Lung microvascular endothelial cell (primary cell): ENCODE measurements at places on chromosomes 6 and 20. TPM values are rescaled to one million over a fixed set of nuclear protein-coding genes. Genes with fewer than 3 reads are reported as not detected.

DNA sequence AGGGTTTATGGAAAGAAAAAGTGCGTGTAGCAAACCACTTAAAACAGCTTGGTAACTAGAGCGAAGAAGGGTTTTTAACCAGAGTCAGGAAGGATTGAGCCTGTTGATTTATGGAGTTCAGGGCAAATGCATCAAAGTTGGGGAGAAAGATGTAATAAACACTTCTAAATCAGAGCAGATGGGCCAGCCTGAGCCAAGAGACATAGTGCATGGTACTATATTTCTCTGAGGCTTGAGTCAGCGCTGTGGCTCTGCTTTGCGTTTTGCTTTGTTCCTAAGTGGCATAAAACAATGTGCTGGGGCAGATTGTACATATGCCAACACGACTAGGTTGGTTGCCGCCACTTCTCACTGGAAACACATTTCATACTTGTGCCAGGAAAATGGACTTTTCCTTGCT, 111.3 kb downstream of the BCKDHB start:
- no peak for DNase-seq

DNA sequence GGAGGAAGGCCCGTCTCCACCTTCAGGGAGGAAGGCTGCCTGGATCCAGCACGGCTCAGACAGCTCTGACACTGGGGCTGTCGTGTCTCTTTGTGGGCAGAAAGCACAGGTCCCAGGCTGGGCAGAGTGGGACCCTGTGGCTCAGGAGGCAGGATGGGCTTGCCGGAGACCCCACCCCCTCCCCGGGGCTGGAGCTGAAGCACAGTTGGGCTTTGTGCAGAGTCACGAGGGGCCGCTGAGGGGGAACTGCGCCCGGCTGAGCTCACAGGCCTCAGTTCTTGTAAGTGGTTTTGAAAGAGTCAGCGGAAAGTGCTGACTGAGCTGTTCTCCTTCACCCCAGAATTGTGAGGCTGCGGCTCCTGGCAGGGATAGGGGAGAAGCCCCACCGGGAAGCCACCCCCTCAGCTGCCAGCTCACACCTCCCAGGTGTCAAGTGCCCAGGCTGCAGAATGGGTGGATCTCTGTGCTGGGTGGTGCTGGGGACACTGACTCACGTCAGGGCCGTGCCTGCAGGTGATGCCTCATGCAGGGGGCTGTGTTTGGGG, 145.5 kb upstream of the RNF24 start:
- DNase-seq = no peak

DNA sequence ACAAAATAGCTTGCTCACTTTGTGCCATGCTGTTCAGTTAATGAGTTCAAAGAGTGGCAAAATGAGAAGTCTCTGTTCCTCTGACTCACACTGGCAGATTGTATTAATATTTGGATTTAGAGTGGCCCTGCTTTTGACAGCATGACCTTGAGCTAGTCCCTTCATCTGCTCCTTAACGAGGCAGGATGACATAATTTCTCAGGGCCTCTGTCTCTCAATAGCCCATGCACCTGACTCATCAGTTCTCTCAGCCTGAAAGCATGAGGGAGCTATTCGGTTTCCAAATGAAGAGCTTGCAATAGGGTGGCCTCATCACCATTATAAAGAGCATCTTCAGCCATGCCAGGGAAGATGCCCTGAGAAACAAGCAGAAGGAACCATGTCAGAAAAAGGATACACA, 38.2 kb downstream of the CAP2 start:
- peak; percentile 37 for DNase-seq

Gene BTN1A1
- total RNA-seq = not detected in 2 replicates
